ENCODE measurements at places on chromosomes 7 and 10.

- DNase-seq = no peak
These were observed 16.0 kb downstream of the FAM13C start for GRCh38 chr10:59346321-59346720.

- no peak for DNase-seq
These were observed 251.0 kb downstream of the DYNC1I1 start for GRCh38 chr7:96023387-96023786.

DNA sequence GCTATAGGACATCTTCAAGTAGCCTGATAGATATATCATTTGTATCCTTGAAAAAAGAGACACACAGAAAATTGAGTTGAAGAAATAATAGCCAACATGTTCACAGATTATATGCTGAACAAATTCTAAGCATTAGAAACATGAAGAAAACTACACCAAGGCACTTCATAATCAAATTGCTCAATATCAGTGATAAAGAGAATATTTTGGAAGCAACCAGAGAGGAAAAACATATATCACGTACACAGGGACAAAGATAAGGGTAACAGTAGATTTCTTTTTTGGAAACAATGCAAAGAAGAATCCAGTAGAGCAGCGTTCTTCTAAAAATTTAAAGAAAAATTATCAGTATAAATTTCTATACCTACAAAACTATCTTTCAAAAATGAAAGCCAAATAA is 6.0 kb upstream of the FRMD4A start:
- no peak for DNase-seq

DNA sequence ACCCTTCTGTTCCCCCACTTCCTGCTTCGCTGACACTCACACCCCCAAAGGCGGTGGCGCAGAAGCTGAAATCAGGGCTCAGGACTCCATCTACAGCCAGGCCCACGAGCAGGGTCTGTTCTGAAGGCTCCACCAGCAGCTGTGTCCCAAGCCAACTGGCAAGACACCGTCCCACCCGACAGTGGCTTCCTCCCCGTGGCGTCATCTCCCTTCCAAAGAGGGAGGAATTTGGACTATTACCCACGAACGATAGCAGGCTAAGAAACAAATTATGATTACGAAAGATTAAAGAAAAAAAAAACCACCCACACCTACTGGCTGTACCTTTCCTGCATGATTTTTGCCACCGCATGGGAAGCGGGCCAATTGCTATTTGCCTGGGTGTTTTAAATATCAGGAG is 54.3 kb downstream of the RBM17 start:
- DNase-seq = no peak

DNA sequence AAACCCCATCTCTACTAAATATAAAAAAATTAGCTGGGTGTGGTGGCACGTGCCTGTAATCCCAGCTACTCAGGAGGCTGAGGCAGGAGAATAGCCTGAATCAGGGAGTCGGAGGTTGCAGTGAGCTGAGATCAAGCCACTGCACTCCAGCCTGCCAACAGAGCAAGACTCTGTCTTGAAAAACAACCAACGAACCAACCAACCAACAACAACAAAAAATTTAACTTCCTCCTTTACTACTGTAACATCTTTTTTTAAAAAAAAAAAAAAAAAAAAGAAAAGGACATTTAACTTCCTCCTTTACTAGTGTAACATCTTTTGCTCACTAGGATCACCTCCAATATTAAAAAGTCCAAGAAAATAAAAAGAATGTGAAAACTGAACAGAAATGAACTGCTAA is 92.3 kb upstream of the TMEM168 start:
- no peak for DNase-seq

DNA sequence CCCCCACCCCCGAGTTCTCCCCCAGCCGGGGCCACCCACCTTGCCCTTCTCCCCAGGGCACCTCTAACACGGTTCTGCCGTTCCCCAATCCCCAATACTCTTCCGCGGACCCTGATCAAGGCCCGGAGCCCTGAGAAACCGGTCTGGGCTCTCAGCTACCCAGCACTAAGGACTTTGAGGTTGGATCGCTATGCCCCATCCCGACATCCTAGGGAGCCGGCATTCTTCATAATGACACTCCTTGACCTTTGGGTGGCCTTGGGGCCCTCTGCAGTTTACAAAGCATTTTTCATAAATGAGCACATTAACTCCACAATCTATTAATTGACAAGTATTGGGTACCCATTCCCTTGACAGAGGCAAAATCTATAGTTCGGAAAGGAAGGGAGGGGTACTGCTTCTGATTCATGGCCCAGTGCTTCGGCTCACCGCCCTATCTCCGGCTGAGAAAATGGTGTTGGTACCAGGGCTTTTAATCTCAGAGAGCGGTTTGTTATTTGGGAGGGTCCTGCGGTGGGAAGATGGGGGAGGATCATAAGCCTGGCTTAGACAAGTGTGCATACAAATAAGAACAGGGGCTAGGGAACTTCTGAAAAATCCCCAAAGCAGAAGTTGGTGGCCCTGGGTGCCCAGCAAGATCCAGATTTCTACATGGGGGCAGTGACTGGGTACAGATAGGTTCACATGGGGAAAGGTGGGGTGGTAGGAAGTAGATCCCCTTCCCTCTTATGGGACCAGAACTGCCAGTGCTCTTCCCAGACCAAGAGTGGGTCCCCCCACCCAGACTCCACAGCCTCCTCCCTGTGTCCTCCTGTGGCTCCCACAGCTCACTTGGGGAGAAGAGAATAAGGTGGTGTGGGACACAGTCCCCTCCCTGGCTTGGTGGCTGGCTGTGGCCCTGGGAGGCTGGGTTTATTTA is 3.2 kb downstream of the IMPDH1 start:
- no peak for DNase-seq

GRCh38 chr7:42987648-42988214 is 55.6 kb downstream of the MRPL32 start:
- no peak for DNase-seq

DNA sequence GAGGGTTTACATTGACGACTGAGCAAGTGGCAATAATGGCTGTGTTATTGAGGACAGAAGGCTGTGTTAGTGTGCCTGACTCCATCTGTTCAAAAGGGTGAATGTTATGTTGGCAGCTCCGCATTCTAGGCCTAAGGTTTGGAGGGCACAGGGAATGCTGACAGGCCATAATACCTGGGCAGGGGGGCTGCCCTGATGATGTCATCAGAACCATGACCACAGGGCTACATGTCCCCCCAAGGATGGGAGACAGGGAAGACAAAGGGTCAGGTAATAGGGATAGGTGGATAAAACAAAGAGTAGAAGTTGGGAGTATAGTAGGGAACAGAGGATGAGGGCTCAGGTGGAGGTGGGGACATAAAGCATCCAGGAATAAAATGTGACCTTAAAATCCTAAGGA is 1.8 kb upstream of the PPP3CB start:
- DNase-seq = no peak

DNA sequence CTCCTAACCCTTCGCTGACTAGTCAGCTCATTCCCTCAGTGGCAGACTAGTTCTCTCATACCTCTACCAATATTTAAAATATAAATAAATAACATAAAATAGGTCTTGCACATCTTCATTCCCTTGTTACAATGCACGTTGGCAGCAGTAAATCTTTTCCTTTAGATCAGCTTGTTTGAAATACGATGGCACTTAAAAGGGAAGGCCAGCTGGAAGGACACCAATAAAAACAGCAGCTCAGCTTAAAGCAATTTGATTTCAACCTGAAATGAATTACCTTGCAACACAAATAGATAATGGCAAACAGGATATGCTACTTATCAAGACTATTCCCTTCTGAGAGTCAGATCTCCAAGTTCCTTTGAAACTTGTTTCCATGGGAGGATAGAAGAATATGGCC is 321.8 kb downstream of the GFRA1 start:
- no peak for DNase-seq

GRCh38 chr10:30068492-30069223 is 9.3 kb upstream of the JCAD start:
- no peak for DNase-seq

GRCh38 chr10:69318867-69319727 is 40.8 kb downstream of the HK1 start:
- peak; percentile 79 for DNase-seq

DNA sequence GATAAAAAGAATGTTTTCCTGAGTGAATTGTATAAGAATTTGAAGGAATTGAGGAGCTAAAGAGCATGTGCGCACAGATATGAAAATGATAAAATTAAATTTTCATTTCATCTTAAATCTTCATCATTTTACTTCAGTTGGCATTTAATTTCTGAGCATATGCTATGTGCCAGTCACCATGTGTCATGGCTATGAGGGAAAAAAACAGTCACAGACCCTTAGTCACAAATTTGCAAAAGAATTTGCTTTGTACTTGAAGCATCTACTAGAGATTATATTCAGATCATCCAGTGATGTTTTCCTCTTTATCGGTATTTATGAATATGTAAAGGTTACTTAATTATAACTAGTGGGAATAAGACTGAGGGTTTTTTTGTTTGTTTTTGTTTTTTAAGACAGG is 29.8 kb downstream of the VCL start:
- DNase-seq = peak; percentile 76

DNA sequence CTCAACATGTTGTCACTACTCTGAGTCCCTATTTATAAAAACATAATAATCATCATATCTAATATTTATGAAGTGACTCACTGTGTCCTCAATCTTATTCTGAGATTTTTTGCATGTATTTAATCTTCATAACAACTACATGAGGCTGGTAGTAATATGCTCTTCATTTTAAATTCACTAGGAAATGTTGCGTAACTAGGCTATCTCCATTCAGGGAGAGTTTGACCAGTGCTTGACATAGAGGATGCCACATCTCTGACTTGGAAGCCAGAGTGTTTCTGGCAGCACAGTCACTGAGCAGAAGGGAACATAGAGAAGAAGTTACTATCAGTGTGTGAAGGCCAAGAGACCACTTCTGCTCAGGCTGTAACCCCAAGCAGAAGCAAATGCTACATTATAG is 88.9 kb downstream of the FAM13C start:
- DNase-seq = no peak

GRCh38 chr7:138891446-138891810 is 89.8 kb downstream of the KIAA1549 start:
- peak; percentile 19 for DNase-seq

DNA sequence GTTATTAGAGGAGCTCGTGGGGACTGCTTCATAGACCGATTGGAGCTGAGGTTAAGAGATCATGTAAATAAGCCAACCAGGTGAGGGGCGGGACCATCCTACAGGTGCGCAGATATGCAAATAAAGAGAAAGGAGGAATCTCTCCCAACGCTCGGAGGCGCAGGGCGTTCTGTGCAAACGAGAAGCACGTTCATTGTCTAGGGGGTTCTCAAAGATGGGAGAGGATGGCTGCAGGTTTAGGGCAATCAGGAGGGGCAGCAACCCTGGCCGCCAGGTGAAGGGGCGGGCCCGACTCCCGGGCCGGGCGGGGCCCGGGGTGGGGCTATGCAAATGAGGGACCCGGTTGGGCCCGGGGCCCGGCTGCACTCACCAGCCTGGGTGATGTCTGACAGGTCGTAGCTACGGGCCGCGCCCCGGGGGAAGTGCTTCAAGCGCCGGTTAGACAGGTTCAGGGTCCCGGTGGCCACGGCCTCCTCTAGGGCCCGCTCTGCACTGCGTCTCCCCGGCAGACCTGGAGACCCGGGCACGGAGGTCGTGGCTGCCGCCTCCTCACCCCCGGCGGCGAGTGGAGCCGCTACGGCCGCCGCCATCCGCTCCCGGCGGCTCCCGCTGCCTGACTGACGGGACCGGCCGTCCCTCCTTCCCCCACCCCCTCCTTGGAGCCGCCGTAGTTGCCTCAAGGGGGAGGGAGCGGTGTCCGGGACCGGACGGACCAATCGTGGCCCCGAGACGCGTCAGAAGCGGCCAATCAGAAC is at the start of gene LRCH4:
Gene LRCH4 (minus strand): TSS at position 619 of the 755 bp plus-strand sequence. CDS start 29 bp downstream, at position 590.
- peak; percentile 45 for DNase-seq

DNA sequence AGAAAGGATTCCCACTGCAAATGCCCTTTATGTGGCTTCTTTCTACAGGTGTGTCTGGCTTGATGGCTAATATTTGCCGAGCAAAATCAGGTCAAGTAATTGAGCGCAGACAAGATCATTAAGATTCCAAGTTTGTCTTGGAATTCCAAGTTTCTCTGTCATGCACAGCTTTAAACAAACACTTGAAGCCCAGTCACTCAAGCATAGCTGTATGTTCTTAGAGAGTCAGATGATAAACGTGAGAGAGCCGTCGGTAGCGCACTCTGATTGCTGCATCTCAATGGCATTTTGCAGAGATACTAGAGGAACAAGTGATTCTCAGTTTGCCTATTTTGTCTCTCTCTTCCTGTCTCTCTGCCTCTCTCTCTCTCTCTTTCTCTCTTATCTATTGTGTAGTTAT is 658 bp downstream of the DMBT1 start:
- DNase-seq = peak; percentile 31

- DNase-seq = peak; percentile 82
These were observed at the start of gene HOXA10 for GRCh38 chr7:27173956-27174873. TSS of gene HOXA10 (minus strand) at chr7:27174320. CDS start at chr7:27174306, 14 bp downstream.

DNA sequence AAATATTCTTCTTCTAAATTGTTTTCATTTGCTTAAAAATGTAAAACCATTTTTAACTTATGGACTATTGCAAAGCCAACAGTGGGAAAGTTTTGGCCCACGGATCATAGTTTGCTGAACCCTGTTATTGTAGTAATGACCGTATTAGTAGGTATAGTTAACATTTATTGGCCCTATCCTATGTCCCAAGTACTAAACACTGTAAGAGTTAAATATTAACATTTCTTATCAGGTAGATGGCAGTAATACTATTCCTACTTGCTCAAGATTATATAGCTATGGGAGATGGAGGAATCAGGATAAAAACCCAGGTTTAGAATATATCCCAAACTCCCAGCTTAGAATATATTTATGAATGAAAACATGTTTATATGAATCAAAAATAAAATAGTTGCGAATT is 993.2 kb downstream of the SORCS3 start:
- DNase-seq = no peak

- DNase-seq = no peak
These were observed 69.4 kb downstream of the ABCC2 start for GRCh38 chr10:99851825-99852224.

DNA sequence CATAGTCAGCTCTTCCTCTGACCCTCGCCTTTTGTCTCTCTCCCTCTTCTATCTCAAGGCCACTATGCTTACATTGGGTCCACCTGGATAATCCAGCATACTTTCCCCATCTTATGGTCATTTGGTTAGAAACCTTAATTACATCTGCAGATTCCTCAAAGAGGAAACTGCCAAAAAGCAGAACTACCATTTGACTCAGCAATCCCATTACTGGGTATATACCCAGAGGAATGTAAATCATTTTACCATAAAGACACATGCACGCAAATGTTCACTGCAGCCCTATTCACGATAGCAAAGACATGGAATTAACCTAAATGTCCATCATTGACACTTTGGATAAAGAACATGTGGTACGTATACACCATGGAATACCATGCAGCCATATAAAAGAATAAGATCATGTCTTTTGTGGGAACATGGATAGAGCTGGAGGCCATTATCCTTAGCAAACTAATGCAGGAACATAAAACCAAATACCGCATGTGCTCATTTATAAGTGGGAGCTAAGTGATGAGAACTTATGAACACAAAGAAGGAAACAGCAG is 114.8 kb upstream of the NPY start:
- DNase-seq = no peak

GRCh38 chr7:100867040-100867775 is at the start of gene TRIP6:
TSS of gene TRIP6 (plus strand) at chr7:100867387. CDS start at chr7:100867498, 111 bp downstream.
- peak; percentile 92 for DNase-seq

- DNase-seq = no peak
These were observed 60.4 kb upstream of the KCNIP2 start for GRCh38 chr10:101903827-101904550.

GRCh38 chr10:12156367-12157123 is 27.1 kb downstream of the SEC61A2 start:
- DNase-seq = no peak

GRCh38 chr10:68365611-68366010 is 32.9 kb upstream of the PBLD start:
- DNase-seq = no peak

All from ELR (cell line).